ENCODE measurements at places on chromosomes 3 and 15.

DNA sequence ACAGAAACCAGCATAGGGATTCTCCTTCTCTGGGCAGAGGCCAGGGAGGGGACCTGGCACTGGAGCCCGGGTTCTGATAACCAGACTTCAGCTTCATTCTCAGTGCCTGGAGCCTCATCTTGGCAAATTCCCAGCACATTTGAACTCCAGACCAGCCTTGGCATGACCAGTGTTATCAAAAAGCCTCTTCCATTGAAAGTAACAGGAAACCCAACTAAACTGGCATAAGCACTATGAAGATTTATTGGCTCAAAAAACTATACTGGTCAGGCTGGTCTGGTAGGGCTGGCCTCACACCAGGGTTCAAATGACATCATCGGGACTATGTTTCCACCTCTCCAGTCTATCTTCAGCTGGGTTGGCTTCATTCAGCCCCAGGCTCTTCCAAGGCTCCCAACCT is 48.1 kb upstream of the THUMPD3 start:
- peaks cover 5% of the 10 kb centered on the region for H3K27me3 ChIP-seq
- no peak for DNase-seq
- H3K4me1 ChIP-seq: no peaks in the 10 kb centered on the region

- H3K27me3 ChIP-seq: no peaks in the 10 kb centered on the region
- no peak for DNase-seq
- no peaks in the 10 kb centered on the region for H3K4me1 ChIP-seq
Observed at GRCh38 chr3:137514853-137515252, 249.3 kb upstream of the SOX14 start.

- H3K27me3 ChIP-seq: no peaks in the 10 kb centered on the region
- H3K36me3 ChIP-seq: no peaks in the 10 kb centered on the region
- H3K27ac ChIP-seq: no peak overlapping the region
- H3K4me3 ChIP-seq: no peak overlapping the region
Observed at GRCh38 chr3:13493867-13494441, 13.8 kb downstream of the HDAC11 start.

- H3K27ac ChIP-seq: no peak overlapping the region
- H3K4me1 ChIP-seq: peaks cover 10% of the 10 kb centered on the region
- H3K4me3 ChIP-seq: peak overlapping the region; percentile 76
- no peaks in the 10 kb centered on the region for H3K36me3 ChIP-seq
- H3K27me3 ChIP-seq: peaks cover 65% of the 10 kb centered on the region
Observed at GRCh38 chr3:185824051-185825005, 514 bp downstream of the IGF2BP2 start.

GRCh38 chr15:66722757-66723540 is 20.9 kb downstream of the SMAD6 start:
- DNase-seq: no peak
- no peak overlapping the region for H3K4me3 ChIP-seq
- H3K36me3 ChIP-seq: no peaks in the 10 kb centered on the region
- no peak overlapping the region for H3K27ac ChIP-seq
- peaks cover 2% of the 10 kb centered on the region for H3K27me3 ChIP-seq

GRCh38 chr15:62498712-62499111 is 333.6 kb upstream of the C2CD4B start:
- no peak for DNase-seq
- no peaks in the 10 kb centered on the region for H3K27me3 ChIP-seq
- H3K36me3 ChIP-seq: no peaks in the 10 kb centered on the region
- H3K4me1 ChIP-seq: no peaks in the 10 kb centered on the region
- no peak overlapping the region for H3K4me3 ChIP-seq
- no peak overlapping the region for H3K27ac ChIP-seq

Data from activated naive CD8-positive, alpha-beta T cell treated with anti-CD3 and anti-CD28 coated beads, Interleukin-2, amount 50 U/mL, for 24 hours (primary cell).